CD4-positive, alpha-beta T cell treated with Interleukin-4 for 4 hours (primary cell): ENCODE measurements at places on chromosomes 12 and 14.

GRCh38 chr12:120886199-120887018 is 17.7 kb downstream of the SPPL3 start:
- DNase-seq: peak; percentile 32

GRCh38 chr14:88775532-88775931 is 17.2 kb downstream of the EML5 start:
- DNase-seq: no peak

GRCh38 chr12:53593707-53594106 is 32.5 kb downstream of the ATF7 start:
- DNase-seq: no peak

GRCh38 chr14:68199554-68200151 is 380.1 kb downstream of the RAD51B start:
- DNase-seq: no peak

GRCh38 chr12:2562400-2562799 is 232.4 kb upstream of the FKBP4 start:
- no peak for DNase-seq

DNA sequence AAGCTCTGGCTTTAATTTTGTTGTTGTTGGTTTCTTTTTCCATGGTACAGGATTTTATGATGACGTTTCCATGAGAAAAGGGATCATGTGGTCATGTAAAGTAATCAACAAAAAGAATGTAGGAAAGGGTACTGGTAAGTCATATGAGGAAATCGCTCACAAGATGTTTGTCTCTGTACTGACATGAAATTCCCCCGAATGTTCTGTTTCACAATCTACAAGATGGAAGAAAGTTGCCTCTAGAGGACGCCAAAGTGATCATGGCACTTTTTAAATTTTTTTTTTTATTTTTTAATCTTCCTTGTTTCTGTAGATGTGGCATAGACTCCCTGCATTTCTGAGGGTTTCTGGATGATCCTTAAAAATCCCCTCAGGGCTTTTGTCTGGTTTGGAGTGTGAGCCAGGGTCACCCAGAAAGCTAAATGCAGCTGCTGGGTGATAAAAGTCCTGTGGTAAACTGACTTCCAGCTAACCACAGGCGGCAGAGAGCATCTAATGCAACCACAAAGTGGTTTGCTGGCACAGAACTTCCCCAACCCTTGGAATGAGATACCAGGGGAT is 393.5 kb downstream of the CCDC91 start:
- DNase-seq: no peak

GRCh38 chr14:61264651-61265050 is 16.5 kb downstream of the TMEM30B start:
- DNase-seq: no peak

DNA sequence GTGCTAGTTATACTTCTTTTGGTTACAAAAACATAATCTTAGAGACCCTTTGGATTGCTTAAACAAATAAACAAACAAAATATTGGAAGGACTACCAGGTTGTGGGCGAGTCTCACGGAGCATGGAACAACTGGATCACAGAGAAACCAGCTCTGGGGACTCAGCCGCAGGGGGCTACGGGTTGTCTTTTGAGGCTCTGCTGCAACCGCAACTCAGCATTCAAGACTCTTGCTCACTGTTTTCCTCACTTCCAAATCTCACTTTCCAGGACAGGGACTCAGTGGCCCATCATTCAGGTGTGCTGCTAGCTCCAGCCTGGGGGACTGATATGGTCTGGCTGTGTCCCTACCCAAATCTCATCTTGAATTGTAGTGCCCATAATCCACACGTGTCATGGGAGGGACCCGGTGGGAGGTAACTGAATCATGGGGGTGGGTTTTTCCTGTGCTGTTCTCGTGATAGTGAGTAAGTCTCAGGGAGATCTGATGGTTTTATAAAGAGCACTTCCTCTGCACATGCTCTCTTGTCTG is 14.0 kb upstream of the SERPINA4 start:
- DNase-seq: no peak

DNA sequence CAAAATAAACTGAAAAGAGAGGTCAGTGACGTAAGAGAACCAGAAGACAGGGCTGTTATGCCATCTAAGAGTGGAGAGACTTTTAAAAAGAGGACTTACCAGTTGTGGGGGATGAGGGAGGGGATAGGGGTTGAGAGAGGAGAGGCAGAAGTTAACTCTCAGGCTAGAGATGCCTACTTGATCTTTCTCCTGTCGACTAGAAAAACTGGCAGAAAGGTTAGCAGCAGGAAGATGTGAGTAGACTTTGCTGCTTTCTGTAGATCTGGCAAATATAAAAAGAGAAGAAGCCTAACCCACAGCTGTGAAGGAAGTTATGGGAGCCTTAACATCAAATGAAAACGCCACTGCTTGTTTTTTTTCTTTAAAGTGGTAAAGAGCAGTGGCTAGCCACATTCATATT is 10.7 kb downstream of the CREBL2 start:
- peak; percentile 61 for DNase-seq
